ENCODE measurements at places on chromosomes 16 and 17. TPM values are rescaled to one million over a fixed set of nuclear protein-coding genes. Genes with fewer than 3 reads are reported as not detected.

GRCh38 chr16:66618588-66619375, 14.3 kb downstream of the CMTM3 start:
- no peaks in the 10 kb centered on the region for H3K27me3 ChIP-seq
- DNase-seq: peak; percentile 75
- H3K4me1 ChIP-seq: peaks cover 21% of the 10 kb centered on the region
- H3K36me3 ChIP-seq: no peaks in the 10 kb centered on the region
- H3K4me3 ChIP-seq: no peak overlapping the region

DNA sequence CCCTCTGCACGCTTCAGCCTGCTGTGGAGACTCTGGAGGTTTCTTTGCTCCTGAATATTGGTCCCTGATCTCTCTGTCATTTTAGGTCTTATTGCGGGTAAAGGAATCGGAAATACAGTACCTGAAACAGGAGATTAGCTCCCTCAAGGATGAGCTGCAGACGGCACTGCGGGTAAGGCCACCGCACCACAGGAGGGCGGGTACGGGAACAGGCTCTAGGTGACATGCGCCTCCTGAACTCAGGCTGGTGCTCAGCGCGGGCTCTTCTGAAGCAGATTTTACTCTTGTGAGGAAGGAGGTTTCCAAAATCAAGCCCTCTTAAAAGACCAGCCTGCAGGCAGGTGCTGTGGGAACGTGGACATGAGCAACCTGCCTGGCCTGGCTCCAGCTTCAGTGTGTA, 29.8 kb downstream of the PLD6 start:
- H3K27ac ChIP-seq: no peak overlapping the region
- no peak overlapping the region for H3K4me3 ChIP-seq
- no peaks in the 10 kb centered on the region for H3K4me1 ChIP-seq
- H3K27me3 ChIP-seq: no peaks in the 10 kb centered on the region

DNA sequence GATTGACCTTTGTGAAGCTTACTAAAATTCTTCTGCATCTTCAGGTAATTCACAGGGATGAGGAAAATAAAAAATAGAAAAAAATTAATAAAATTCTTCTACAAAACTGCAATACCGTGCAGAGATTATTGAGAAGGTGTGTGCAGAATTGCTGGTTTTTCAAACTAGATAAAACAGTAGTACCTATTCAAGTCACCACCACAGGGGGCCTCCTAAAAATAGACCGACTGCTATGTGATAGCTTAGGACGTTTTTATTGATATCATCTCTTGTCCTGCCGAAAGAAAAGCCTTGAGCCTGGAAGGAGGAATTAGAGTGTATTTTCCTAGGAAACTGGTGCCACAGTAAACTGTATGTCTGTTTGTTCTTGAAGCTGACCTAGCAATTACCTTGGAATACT, 325.9 kb downstream of the ZFHX3 start:
- no peaks in the 10 kb centered on the region for H3K4me1 ChIP-seq
- H3K36me3 ChIP-seq: no peaks in the 10 kb centered on the region
- H3K27ac ChIP-seq: no peak overlapping the region
- H3K4me3 ChIP-seq: no peak overlapping the region
- DNase-seq: no peak

DNA sequence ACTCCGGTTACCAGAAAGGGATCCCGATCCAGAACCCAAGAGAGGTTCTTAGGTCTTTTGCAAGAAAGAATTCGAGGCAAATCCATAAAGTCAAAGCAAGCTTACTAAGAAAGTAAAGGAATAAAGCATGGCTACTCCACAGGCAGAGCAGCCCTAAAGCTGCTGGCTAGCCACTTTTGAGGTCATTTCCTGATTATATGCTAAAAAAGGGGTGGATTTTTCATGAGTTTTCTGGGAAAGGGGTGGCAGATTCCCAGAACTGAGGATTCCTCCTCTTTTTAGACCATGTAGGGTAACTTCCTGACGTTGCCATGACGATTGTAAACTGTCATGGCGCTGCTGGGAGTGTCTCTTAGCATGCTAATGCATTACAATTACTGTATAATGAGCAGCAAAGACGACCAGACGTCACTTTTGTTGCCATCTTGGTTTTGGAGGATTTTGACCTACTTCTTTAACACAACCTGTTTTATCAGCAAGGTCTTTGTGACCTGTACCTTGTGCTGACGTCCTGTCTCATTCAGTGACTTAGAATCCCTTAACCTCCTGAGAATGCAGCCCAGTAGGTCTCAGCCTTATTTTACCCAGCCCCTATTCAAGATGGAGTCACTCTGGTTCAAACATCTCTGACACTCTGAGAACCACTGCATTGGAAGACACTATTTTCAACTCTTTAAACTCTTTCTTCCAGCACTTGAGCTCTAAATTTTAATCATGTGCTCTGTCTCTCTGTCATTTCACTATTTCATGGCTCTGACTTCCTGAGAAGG, 203.6 kb upstream of the CACNG3 start:
- no peak for DNase-seq
- H3K4me1 ChIP-seq: no peaks in the 10 kb centered on the region
- no peaks in the 10 kb centered on the region for H3K36me3 ChIP-seq
- no peak overlapping the region for H3K4me3 ChIP-seq
- no peak overlapping the region for H3K27ac ChIP-seq
- no peaks in the 10 kb centered on the region for H3K27me3 ChIP-seq

DNA sequence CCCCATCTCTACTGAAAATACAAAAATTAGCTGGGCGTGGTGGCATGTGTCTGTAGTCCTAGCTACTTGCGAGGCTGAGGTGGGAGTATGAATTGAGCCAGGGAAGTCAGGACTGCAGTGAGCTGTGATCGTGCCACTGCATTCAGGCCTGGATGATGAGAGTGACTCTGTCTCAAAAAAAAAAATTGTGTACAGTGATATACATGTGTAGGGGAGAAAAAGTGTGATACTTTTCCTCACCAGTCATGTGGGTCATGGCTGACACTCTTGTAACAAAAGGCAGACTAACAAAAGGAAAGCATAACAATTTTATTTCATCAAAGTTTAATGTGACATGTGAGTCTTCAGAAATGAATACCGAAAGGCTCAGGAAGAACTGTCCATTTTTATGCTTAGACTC, 2.0 kb upstream of the ABCC12 start:
- no peaks in the 10 kb centered on the region for H3K27me3 ChIP-seq
- no peak overlapping the region for H3K27ac ChIP-seq

DNA sequence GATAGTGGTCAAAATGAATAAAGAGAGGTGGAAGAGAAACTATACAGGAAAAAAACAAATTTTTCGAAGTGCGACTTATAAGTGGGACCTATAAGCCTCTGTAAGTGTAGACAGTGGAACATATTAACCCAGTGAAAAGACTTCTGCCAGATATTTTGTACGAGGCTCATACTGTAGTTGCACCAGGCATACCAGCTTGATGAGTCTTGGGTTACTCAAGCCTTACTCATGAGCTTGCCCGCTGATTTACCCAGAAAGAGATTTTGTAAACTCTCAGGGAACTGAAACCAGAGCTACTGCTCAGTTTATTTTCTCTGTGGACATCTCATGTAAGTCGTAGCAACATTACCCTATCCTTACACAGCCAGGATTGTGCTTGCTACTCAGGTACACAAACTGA, 708.0 kb upstream of the SOX9 start:
- no peaks in the 10 kb centered on the region for H3K4me1 ChIP-seq
- no peak overlapping the region for H3K27ac ChIP-seq
- DNase-seq: no peak

- no peaks in the 10 kb centered on the region for H3K36me3 ChIP-seq
- no peak overlapping the region for H3K4me3 ChIP-seq
- H3K27me3 ChIP-seq: no peaks in the 10 kb centered on the region
- H3K4me1 ChIP-seq: peaks cover 12% of the 10 kb centered on the region
Observed at GRCh38 chr16:13961099-13961811, 41.3 kb downstream of the ERCC4 start.

- H3K4me1 ChIP-seq: no peaks in the 10 kb centered on the region
- peaks cover 21% of the 10 kb centered on the region for H3K36me3 ChIP-seq
- H3K4me3 ChIP-seq: no peak overlapping the region
- no peaks in the 10 kb centered on the region for H3K27me3 ChIP-seq
Observed at GRCh38 chr17:29124925-29125273, 55.3 kb downstream of the MYO18A start.

- no peak overlapping the region for H3K27ac ChIP-seq
- H3K4me3 ChIP-seq: no peak overlapping the region
Observed at GRCh38 chr16:79932572-79932971, 332.0 kb upstream of the MAF start.

GRCh38 chr17:48728232-48729231, at the start of gene HOXB13:
TSS of gene HOXB13 (minus strand) at chr17:48728750. CDS start at chr17:48728593, 157 bp downstream.
- no peak within 1 kb of the TSS for H3K4me3 ChIP-seq
- peaks cover 6% of the 10 kb centered on the region for H3K4me1 ChIP-seq
- no peak within 1 kb of the TSS for H3K27ac ChIP-seq
- peak; percentile 34 for DNase-seq

GRCh38 chr16:1363501-1364041, 11.8 kb downstream of the GNPTG start:
- H3K36me3 ChIP-seq: peaks cover 67% of the 10 kb centered on the region
- peaks cover 13% of the 10 kb centered on the region for H3K4me1 ChIP-seq
- no peaks in the 10 kb centered on the region for H3K27me3 ChIP-seq
- no peak overlapping the region for H3K4me3 ChIP-seq

GRCh38 chr17:55264645-55265298, at the start of gene HLF:
TSS of gene HLF (plus strand) at chr17:55264960. CDS start at chr17:55265485, 525 bp downstream.
- H3K27me3 ChIP-seq: no peaks in the 10 kb centered on the region
- H3K4me1 ChIP-seq: peaks cover 3% of the 10 kb centered on the region
- H3K4me3 ChIP-seq: peak within 1 kb of the TSS; percentile 78
- no peaks in the 10 kb centered on the region for H3K36me3 ChIP-seq
- peak; percentile 83 for DNase-seq

- no peak for DNase-seq
- H3K4me3 ChIP-seq: no peak overlapping the region
- H3K27ac ChIP-seq: no peak overlapping the region
- no peaks in the 10 kb centered on the region for H3K4me1 ChIP-seq
- H3K36me3 ChIP-seq: no peaks in the 10 kb centered on the region
Observed at GRCh38 chr17:48299760-48300159, 130.3 kb downstream of the SKAP1 start.

DNA sequence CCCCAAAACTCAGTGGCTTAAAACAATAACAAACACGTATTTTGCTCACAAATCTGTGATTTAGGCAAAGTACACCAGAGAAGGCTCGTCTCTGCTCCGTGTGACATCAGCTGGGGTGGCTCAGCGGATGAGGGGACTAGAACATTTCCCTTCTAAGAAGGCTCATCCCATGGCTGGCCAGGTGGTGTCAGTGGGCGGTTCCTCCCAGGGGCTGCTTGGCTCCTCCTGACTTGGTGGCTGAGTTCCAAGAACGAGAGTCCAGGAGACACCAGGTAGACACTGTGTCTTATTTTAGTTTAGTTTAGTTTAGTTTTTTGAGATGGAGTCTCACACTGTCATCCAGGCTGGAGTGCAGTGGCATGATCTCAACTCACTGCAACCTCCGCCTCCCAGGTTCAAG, 5.6 kb upstream of the CHMP6 start:
- no peak overlapping the region for H3K27ac ChIP-seq
- no peak for DNase-seq
- no peaks in the 10 kb centered on the region for H3K36me3 ChIP-seq
- no peaks in the 10 kb centered on the region for H3K27me3 ChIP-seq

The NMRAL1 gene
- 57.8 TPM for total RNA-seq

The CDH8 gene
- not detected for total RNA-seq

The SGCA gene
- not detected for total RNA-seq

The NACA2 gene
- total RNA-seq: not detected

The MYH1 gene
- total RNA-seq: not detected

The CFAP119 gene
- 12.8 TPM for total RNA-seq

The PPP1R27 gene
- total RNA-seq: not detected

The BICDL2 gene
- not detected for total RNA-seq

The TPPP3 gene
- total RNA-seq: 12.8 TPM
